ENCODE measurements at places on chromosomes 16 and 17.

GRCh38 chr17:80833952-80834892 is 157.4 kb upstream of the CHMP6 start:
- no peak for DNase-seq

GRCh38 chr16:87201790-87202189 is 115.4 kb downstream of the C16orf95 start:
- DNase-seq, result no peak

GRCh38 chr17:74670329-74670728 is 42.4 kb downstream of the CD300LF start:
- DNase-seq, result no peak

GRCh38 chr17:61614219-61614618 is 23.2 kb upstream of the NACA2 start:
- no peak for DNase-seq

- no peak for DNase-seq
Measured at GRCh38 chr17:76422406-76422805, 30.5 kb downstream of the UBE2O start.

- DNase-seq, result no peak
Measured at GRCh38 chr16:57725151-57725550, 10.4 kb upstream of the KATNB1 start.

GRCh38 chr17:13353590-13353989 is 248.1 kb downstream of the HS3ST3A1 start:
- DNase-seq, result no peak

DNA sequence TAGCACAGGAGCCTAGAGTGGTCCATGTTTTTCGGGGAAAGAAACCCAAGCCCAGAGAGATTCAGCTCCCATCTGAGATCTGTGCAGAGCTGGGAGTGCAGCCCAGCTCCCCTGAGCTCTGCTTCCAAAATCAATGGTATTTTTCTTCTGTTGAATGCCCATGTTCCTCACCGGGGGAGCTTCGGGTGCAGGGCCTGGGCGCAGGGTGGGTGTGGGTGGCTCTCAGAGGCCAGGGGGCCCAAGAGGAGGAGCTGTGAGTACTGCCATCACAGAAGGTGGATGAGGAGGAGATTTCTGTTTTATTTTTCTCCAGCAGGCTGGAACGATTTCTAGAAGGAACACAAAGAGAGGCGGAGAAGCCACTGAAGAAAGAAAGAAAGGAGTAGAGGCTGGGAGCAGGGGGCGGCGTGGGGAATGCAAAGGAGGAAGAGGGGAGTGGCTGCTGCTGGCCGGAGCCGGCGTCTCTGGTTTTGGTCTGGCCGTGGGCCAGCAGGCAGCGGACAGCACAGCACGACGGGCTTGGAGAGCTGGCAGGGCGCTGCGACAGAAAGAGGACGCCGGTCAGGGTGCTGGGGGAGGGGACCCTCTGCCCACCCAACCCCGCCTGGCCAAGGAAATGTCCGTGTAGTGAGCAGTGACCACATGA is 76.2 kb upstream of the KSR1 start:
- no peak for DNase-seq

DNA sequence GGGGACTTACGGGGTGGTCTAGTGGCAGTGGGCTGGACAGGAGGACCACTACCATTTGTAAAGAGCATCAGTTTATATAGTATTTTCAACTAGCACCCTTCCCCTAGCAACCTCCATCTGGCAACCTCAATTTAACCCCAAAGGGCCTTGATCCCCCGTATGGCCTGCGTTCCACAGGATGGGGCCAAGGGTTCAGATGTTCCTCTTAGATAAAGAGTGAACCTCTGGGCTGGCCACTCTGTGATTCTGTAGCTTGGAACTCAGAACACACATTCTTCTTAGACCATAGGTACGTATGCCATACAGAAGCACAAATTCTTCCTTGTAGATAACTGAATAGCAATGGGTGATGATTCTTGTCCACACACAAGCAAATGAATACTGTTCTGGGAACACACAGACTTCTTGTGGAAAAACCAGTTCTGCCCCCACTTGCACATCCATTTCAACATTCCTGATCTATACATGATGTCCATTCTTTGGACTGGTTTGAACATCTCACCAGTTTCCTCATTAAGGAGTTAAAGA is 1.9 kb upstream of the GGA2 start:
- no peak for DNase-seq

GRCh38 chr16:17622366-17622765 is 151.6 kb upstream of the XYLT1 start:
- no peak for DNase-seq

- DNase-seq, result no peak
Measured at GRCh38 chr17:62994931-62995330, 28.9 kb downstream of the TANC2 start.

GRCh38 chr16:88030498-88030897 is 79.3 kb downstream of the BANP start:
- DNase-seq, result no peak

DNA sequence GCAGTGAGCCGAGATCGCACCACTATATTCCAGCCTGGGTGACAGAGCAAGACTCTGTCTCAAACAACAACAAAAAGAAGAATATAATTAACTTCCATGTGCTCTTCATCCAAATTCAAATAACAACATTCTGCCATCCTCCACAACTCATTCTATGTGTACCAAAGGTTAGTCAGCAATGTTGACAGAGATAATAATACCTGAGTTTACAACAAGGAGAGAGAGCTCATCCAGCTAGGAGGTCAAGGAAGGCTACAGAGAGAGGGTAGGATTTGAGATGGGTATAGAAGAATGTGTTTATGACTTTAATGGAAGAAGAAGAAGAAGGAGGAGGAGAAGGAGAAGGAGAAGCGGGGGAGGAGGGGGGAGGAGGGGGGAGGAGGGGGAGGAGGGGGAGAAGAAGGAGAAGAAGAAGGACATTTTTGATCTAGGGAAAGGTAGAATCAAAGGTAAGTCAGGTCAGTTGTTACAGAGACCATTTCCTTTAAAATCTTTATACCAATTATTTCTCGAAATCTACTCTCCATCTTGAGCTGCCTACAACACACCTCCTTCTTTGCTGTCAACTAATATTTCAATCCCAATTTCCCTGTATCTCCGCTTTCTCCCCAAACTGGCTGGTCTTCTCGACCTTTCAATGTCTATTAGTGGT is 10.1 kb upstream of the HSF5 start:
- no peak for DNase-seq

DNA sequence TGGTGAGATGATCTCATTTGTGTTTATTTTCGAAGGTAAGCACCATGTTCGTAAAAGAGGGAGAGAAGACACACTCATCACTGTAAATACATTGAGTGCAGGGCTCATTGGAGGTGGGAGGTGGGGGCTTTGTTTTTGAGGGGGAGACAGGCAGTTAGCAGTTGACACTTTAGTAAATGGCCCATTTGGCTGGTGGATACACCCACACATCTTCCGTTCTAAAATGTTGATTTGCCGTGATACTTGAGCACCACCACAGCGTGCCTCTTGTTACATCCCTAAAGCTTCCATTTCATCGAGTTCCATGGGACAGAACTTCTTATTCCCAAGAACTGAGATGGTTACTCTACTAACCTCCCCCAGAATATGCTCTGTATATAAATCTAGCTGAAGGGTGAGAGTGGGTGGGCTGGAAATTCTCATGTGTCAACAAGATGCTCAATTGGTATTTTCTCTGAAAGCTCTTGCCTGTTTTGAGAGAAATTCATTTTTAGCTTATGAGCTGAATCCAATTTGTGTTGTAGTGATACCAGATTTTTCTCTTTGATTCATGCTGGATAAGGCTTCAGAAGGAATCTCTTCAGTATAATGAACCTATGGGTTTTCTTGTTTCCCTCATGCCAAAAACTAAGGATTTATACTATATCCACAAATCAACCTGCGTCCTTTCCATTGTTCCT is 314.3 kb downstream of the RBFOX1 start:
- DNase-seq, result no peak

- no peak for DNase-seq
Measured at GRCh38 chr16:57341441-57342303, 16.9 kb upstream of the CCL22 start.

- no peak for DNase-seq
Measured at GRCh38 chr16:21339941-21340340, 61.9 kb upstream of the CRYM start.

DNA sequence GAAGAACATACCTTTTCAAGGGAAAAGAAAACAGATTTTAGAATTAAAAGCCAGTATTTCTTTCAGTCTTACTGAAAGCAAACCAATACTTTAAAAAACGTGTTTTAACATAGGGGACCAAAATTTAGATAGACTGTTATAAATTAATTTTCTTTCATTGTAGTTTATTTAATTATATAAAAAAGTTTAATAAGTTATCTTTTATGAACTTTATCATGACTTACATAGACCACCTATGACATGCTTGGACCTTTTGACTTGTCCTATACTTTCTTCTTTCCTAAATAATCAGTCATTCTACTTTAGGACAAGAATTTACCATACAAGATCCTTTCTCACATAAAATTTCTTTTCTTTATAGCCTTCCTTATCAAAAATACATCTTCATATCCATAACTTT is 102.0 kb upstream of the HAS3 start:
- DNase-seq, result no peak

DNA sequence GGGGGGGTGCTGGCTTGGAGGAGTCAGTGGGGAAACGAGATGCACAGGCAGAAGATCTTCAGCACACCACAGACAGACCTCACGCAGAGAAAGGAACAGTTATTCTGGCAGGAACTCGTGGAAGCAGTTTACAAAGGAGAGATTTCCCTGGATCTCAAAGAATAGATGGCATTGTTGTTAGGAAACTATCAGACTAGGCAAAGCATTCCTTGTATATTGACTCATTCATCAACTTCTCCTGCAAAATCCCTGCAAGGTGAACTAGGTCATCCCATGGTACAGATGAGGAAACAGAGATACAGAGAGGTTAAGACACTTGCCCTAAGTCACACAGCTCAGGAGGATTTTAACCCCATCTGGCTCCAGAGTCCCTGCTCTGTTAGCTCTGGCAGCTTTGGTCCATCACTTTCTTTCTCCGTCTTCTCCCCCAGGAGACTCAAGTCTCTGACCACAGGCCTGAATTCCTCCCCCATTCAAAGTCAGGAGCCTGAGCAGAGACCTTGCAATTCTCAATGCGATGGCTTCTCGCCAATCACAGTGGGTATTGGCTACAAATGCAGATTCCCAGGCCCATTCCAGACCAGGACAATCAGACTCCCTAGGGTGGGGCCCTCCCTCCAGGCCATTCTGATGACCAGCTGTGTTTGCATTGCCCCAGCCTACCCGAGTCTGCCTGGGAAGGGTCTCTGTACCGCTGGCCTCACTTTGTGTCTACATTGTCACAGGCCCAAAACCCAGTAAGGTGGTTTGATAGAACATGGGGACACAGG is 56.4 kb downstream of the LITAF start:
- DNase-seq, result no peak

DNA sequence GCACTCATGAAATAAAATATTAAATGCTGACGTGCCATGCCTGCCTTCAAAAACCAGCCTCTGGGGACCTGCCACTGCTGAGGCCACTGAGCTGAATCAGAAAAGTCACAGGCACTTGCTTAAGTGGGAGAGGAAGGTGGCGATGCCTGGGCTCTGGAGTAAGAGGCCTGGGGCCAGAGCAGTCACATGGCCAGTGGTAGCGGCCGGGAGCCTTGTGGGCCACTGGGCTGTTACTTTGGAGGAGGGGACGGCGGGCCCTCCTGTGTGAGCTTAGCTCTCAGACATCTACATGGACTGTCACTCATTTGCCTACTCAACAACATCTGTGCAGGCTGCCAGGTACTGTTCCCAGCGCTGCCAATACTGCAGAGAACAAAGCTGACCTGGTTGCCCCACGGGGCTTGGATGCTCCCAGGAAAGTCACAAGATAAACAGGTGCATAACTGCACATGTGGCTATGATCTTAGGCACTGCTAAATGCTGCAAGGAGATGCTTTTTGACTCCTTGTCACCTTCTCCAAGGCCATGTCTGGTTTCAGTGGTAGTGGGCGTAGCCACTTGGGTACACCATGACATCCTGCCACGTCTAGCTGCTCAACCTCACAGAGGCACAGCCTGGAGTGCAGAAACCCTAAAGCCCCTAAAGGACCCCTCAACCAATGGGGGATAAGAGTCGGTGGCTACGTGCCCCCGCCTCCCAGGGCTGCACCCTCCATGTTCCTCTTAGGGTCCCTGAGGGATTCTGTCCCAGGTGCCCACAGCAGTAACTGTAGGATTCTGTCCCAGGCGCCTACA is 11.6 kb downstream of the COTL1 start:
- no peak for DNase-seq

DNA sequence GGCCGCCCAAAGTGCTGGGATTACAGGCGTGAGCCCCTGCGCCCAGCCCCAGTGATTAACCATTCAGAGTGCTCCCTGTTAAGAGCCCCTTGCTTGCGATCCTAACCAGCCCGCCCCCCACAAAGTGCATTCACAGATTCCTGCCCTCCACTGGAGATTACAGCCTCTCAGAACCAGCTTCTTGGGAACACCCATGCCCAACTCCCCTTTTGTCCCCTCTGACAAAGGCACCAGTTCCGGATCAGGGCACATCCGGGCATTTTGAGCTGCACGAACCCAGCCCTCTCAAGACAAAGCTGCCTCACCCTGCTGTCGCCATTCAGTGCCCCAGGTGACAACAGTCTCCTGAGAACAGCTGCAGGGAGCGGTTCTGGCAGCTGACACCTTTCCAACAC is 848 bp upstream of the KRT19 start:
- no peak for DNase-seq

DNA sequence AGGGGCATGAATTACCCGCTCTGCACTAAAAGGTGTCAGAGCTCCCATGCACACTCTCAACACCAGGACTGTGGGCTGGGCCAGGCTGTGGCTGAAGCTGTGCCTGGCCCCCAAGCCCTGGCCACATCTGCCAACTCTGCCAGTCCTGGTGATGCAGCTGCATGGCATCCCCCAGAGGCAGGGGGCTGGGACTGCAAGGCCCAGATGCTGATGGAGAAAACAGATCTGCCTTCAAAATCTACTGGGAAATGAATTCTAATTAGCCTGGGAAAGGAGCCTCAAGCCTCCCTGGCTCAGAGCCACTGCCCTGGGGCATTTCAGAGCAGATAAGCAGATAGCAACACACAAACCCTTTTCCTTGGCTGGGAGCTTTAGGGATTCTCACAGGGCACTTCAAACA is 3.4 kb downstream of the CHST6 start:
- peak; percentile 75 for DNase-seq

GRCh38 chr17:73205459-73205961 is 12.7 kb downstream of the COG1 start:
- DNase-seq, result no peak

GRCh38 chr16:752007-752312 is 8.6 kb upstream of the MSLN start:
- no peak for DNase-seq
